ENCODE measurements at places on chromosomes 2 and 18.

DNA sequence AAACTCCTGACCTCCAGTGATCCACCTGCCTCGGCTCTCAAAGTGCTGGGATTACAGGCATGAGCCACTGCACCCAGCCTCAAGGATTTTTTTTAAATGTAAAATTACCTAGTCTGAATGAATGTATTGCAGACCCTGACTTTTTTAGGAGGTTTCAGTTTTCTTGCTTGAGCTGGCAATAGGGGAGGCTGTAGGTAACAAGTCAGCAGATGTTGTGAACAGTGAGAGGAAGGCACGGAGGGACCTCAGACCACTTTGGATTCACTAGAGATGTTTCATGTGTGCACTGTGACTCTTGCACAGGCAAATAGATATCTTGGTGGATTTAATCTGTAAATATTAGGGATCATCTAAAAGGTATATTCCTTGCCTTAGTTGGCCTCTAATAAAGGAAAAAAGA, 6.4 kb downstream of the NDUFV2 start:
- no peak for DNase-seq

- DNase-seq = no peak
Measured at GRCh38 chr2:238950551-238950950, 102.7 kb downstream of the TWIST2 start.

GRCh38 chr2:134217924-134218323, 35.9 kb upstream of the MGAT5 start:
- DNase-seq = no peak

- DNase-seq = no peak
Measured at GRCh38 chr18:78726326-78727056, 253.1 kb upstream of the SALL3 start.

- no peak for DNase-seq
Measured at GRCh38 chr2:28668106-28668814, 83.4 kb upstream of the PPP1CB start.

DNA sequence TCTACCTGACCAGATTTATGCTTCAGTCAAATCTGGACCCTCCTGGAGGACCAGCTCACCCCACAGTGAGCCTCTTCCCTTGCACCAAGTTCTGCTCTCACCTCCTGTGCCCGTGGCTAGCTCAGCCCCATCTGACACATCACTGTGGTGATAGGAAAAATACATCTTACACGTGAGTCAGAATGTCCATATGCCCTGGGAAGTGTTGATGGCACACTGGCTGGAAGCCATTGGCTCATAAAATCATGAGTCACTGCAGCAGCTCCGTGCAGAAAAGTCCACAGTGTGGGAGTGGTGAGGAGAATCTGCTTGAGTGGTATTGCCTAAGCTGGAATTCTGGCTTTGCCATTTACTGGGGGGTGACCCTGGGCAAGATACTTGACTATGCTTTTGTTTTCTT, 42.6 kb upstream of the RAPGEF4 start:
- DNase-seq = peak; percentile 92
